Neural progenitor cell (in vitro differentiated cells): ENCODE measurements at places on chromosomes 4 and X.
A peak's percentile ranks its signal among the peaks of the same experiment; 100 is the strongest.

DNA sequence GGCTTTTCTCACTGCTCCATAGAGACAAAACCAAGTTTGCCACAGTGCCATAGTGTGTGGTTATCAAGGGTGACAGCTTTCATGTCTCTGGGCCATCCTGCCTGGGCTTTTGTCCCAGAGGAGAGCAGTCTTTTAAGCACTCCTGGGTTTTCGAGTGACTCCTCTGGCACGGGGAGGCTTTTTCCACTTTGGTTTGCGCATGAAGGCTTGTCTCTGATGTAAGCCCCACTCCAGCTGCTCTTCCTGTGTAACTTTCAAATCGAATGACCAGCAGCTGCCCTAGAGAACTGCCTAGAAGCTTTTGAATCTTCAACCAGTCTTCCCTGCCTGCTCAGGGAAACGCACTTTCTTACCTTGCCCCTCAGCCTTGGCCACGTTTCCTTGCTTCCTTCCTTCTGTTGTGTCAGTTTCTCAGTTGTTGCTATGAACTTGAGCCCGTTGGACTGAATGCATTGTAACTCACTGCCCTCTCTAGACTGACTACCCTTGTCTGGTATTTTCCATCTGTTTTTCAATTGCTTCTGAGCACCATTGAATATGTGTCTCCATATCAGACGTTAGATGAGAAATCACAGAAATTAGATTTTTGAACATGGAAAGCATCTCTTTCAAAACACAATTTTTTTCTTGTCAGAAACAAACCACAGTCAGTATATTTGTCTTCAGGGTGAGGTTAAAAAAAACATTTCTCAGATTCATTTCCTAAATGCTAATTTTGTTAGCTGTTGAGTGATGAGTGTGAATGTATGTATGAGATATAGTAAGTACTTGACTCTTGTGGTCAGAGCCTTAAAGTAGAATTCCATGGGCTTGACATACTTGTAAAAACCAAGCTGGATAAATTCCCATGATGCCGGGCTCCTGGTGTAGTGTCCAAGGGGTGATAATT is 45.3 kb downstream of the SLC9A6 start:
- no peak for DNase-seq

DNA sequence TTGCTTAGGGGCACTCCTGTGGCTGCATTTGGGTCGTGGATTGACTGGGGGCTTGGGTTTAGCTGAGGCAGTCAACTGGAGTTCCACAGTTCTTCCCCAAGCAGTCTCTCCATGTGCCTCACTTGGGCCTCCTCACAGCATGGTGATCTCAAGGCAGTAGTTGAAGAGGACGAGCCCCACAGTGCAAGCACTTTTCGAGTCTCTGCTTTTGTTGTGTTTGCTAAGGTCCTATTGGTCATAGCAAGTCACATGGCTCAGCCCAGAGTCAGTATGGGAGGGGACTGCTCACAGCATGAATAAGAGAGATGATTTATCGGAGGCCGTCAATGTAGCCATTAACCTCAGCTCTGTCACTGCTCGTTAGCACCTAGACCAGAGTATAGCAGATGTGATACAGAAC is 29.7 kb downstream of the BMX start:
- DNase-seq, result no peak

GRCh38 chr4:169351872-169352271 is 81.1 kb upstream of the SH3RF1 start:
- peak; percentile 50 for DNase-seq

- DNase-seq, result no peak
These were observed 15.5 kb downstream of the CTPS2 start for GRCh38 chrX:16696956-16697355.

- no peak for DNase-seq
These were observed 1.3 kb upstream of the PCGF3 start for GRCh38 chr4:704198-704891.

DNA sequence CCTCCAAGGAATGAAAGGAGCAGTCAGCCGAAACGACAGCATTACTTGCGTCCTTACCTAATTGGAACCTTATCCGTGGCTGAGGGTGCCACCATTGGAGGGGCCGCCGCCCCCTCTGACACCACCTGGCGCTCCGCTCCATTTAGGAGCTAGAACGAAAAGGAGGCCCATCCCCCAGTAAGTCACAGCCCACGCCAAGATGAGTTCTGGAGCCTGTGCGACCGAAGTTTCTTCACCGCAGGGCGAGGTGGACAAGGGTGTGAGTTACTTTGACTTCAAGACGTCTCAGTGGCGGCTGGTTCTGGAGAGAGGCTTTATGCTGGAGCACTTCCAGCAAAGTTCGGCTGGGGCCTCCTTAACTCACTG is 729 bp upstream of the IRF2 start:
- no peak for DNase-seq

DNA sequence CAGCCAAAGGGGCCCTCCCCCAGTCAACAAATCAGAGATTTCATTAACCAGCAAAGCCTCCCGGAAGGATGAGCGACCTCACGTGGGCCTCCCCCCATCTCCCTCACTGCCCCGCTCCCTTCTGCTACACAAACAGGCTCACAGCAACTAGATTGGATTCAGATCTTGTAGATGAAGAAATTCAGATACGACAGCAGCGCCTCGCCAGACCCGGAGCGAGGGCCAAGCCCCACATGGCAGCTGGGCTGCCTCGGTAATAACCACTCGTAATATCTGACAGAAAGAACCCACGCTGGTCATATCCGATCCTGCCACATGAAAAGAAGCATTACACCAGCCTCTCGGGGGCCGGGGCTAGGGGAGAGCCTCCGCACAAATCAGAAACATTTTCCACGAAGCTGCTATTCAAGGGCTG is 581.3 kb downstream of the BCOR start:
- no peak for DNase-seq

DNA sequence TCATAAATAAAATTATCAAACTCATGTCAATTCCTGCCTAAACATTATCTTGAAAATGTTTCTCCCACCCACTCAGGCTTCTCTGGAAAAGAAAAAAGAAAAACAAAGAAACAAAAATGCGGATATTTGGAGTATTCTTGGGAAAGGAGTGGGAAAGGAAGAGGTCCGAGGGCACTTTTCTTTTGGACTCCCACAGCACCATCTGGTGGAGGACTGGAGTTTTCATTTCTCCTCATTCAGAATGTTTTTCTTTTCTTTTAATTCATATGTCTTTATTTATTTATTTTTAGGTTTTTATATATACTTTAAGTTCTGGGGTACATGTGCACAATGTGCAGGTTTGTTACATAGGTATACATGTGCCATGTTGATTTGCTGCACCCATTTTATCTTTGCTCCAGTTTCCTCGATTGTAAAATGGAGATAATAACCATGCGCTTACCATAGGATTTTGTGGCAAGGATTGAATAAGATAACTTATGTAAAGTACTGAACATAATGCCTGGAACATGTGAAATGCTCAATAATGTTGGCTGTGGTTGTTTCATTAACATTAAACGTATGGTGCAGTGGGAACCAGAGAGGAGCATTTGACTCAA is 8.0 kb upstream of the KCNE5 start:
- DNase-seq, result peak; percentile 36

- DNase-seq, result no peak
These were observed 1.7 kb downstream of the MUC7 start for GRCh38 chr4:70473679-70474078.

GRCh38 chr4:16418814-16419213 is 192.5 kb upstream of the TAPT1 start:
- no peak for DNase-seq

- no peak for DNase-seq
These were observed 429.1 kb downstream of the SPRY1 start for GRCh38 chr4:123825596-123826291.

DNA sequence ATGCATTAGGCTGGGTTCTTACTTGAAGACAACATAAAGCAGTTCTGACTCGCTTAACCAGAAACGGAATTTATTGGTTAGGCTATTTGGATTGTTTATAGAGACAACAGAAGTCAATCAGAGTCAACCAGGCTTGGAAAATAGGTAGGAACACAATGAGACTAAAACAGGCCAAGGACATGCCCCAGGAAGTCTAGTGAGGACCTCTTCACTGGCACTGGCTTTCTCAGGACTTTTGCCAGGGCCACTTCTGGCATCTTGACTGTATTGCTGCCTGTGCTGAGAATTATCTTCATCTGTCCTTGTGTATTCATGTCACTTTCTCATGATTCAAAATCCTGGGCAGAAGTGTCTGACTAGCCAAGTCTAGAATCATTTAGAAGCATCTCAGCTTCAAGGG is 19.6 kb downstream of the PGAM4 start:
- no peak for DNase-seq

- peak; percentile 84 for DNase-seq
These were observed 86.0 kb downstream of the PAK3 start for GRCh38 chrX:111181951-111182350.

- DNase-seq, result no peak
These were observed 5.2 kb upstream of the RBMXL3 start for GRCh38 chrX:115183980-115184379.

- DNase-seq, result no peak
These were observed 7.0 kb downstream of the CYBB start for GRCh38 chrX:37786624-37787422.

GRCh38 chr4:184238072-184238745 is 20.5 kb upstream of the ENPP6 start:
- DNase-seq, result no peak

GRCh38 chr4:55993994-55994663 is 45.4 kb downstream of the CEP135 start:
- DNase-seq, result no peak

- DNase-seq, result no peak
These were observed 219.0 kb upstream of the PSAPL1 start for GRCh38 chr4:7653510-7654369.

GRCh38 chr4:176016601-176017000 is 49.0 kb upstream of the WDR17 start:
- no peak for DNase-seq

DNA sequence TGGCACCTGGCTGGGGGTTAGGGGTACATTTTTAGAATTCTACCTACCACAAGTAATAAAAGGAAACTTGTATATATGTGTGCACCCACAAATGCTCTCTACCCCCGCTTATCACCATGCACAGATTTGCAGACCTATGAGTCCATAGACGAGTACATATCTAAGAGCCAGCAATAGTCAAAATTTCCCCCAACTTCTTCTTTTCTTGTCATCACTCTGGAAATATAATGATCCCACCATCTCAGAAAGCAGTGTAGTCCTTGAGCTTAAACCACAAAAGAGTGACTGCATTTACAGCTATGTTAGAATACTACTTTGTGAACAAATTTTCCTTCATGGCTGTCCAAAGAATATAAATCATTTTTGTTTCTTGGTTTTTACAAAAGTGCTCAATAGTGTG is 66.1 kb downstream of the LHFPL1 start:
- DNase-seq, result no peak

GRCh38 chrX:119698845-119699244 is 5.9 kb upstream of the SEPTIN6 start:
- DNase-seq, result peak; percentile 82

- DNase-seq, result no peak
These were observed 12.6 kb downstream of the ANKRD17 start for GRCh38 chr4:73245955-73246354.

DNA sequence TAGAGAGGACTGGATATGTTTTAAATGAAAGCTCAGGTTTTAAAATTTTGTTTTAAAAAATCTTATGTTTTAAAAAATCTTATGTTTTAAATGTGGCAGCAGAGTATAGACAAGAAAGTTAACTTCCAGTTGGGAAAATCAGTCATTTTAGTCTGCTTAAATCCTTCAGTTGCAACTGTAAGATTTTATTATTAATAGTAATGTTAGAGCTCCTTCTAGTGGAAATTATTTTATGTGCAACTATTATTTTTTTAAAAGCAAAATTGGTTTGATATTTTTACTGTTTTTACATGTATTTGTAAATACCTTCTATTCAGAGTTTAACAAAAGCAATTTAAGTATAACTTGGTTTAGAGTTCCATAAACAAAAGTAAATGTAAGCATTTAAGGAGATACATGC is 8.5 kb upstream of the NUDT6 start:
- no peak for DNase-seq

DNA sequence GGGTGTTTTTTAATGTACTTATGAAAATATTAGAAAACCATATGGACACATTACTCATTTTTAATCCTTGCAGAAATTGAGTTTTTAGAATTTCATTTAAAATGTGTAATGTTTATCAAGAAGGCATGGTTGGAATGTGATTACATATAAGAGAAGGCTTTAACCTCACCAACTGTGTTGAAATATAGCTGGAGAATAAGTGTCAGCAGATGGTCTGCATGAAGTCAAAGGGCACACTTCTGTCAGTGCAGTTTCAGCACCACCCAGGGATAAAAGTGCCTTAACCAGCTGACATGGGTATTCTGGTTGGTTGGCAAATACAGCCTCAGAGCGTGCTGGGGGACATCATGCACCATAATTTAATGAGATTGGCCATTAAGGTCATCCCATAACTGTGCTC is 21.2 kb upstream of the ANTXR2 start:
- no peak for DNase-seq

GRCh38 chrX:46670316-46670715 is 88.6 kb downstream of the SLC9A7 start:
- no peak for DNase-seq

DNA sequence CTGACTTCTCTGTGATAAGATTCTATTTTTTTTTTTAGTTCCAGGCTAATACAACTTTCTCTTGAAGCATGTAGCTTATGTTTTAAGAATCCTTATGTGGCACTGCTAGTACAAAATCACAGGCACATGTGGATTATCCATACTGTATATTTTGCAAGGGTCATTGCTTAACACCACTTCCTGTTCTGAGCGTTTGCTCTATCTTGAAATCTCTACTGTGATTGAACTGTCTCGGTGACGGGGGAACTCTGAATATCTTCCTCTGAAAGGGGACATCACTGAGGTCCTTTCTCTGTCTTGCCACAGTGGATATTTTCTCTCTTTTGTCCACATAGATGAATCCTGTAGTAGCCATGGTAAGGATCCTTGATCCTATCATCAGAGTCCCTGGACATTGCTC is 2.1 kb upstream of the WFS1 start:
- no peak for DNase-seq

GRCh38 chr4:148090503-148091476 is 351.4 kb downstream of the NR3C2 start:
- DNase-seq, result no peak

DNA sequence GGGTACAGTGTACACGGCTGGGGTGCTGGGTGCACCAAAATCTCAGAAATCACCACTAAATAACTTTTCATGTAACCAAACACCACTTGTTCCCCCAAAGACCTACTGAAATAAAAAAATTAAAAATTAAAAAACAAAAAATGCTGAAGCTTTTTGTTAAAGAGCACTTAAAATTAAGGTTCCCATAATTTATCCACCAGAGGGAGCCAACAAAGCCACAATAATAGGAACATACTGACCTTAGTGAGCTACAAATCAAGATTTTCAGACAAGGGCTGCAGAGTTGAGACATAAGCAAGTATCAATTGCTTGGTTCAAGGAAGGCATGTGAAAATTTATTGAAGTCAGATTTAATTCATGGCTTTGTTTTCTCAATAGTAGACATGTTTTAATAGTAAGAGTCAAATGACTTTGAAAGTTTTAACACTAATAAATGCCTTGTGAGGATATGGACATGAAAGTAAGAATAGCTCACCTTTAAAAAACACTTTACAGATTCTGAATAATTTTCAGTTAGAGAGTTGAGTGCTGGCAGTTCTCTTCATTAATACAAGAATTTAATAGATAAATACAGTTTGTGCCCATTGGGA is 43.0 kb upstream of the SCOC start:
- DNase-seq, result peak; percentile 45
